NCI-H1694 treated with DMSO at 0.1 percent for 48 hours (cell line): ENCODE measurements at places on chromosomes 1 and 21.

GRCh38 chr1:222224156-222224555, 323.7 kb downstream of the HHIPL2 start:
- no peak for DNase-seq

GRCh38 chr1:23791516-23792047, 637 bp downstream of the LYPLA2 start:
- no peak for DNase-seq

GRCh38 chr1:154605534-154605933, 2.5 kb downstream of the ADAR start:
- DNase-seq = no peak

DNA sequence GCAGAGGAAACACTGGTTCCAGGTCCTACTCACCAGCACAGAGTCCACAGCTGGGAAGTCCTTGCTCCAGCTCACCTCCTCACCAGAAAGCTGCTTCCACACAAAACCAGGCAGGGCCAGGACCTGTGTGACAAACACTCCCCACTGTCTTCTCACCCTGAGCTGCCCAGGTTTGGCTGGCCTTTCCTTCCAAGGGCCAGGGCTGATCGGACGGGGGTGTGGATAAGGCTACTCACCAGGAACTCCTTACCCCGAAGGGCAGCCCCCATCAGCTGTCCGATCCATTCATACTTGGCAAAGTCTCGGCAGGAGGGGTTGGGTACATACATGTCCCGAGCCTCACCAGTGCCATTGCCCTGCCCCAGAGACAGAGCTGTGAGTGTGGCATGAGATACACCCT, 5.4 kb downstream of the HECTD3 start:
- no peak for DNase-seq

GRCh38 chr1:181317261-181317930, 165.9 kb upstream of the CACNA1E start:
- peak; percentile 38 for DNase-seq

- no peak for DNase-seq
Observed at GRCh38 chr1:85661767-85662166, 46.5 kb downstream of the ZNHIT6 start.
